ENCODE measurements at places on chromosomes 2 and 18. TPM values are rescaled to one million over a fixed set of nuclear protein-coding genes. Genes with fewer than 3 reads are reported as not detected.

- no peaks in the 10 kb centered on the region for H3K4me1 ChIP-seq
- H3K27me3 ChIP-seq = no peaks in the 10 kb centered on the region
- H3K27ac ChIP-seq = no peak overlapping the region
- no peak overlapping the region for H3K4me3 ChIP-seq
- H3K36me3 ChIP-seq = no peaks in the 10 kb centered on the region
- DNase-seq = no peak
These were observed 253.3 kb downstream of the SPAG16 start for GRCh38 chr2:213537579-213537978.

DNA sequence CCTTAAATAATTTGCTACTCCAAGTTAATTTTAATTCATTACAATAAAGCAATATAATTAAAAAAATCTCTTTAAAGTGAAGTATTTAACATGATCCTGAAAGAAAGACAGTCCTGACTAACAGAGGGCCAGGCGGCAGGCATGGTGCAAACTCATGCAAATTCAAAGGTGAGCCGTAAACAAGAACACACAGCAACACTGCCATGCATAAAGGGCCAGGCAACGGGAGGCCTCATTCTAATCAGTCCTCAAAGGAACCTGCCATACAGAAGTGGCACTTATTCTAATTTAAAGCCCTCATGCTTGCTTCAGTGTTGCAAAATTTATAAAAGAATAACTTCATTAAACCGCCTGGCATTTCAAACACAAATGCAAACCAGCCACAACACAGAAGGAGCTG is 277.0 kb downstream of the ZNF521 start:
- no peaks in the 10 kb centered on the region for H3K36me3 ChIP-seq
- H3K4me1 ChIP-seq = no peaks in the 10 kb centered on the region
- DNase-seq = no peak
- no peaks in the 10 kb centered on the region for H3K27me3 ChIP-seq

- no peaks in the 10 kb centered on the region for H3K36me3 ChIP-seq
- no peak overlapping the region for H3K4me3 ChIP-seq
- H3K27me3 ChIP-seq = no peaks in the 10 kb centered on the region
- H3K4me1 ChIP-seq = no peaks in the 10 kb centered on the region
- H3K27ac ChIP-seq = no peak overlapping the region
These were observed 17.6 kb upstream of the SLC9A2 start for GRCh38 chr2:102601730-102602129.

- H3K27me3 ChIP-seq = no peaks in the 10 kb centered on the region
- DNase-seq = no peak
- H3K27ac ChIP-seq = no peak overlapping the region
- H3K4me1 ChIP-seq = no peaks in the 10 kb centered on the region
- no peak overlapping the region for H3K4me3 ChIP-seq
- H3K36me3 ChIP-seq = no peaks in the 10 kb centered on the region
These were observed 110.7 kb downstream of the COLEC12 start for GRCh38 chr18:389658-390357.

GRCh38 chr18:78576967-78577366 is 402.7 kb upstream of the SALL3 start:
- no peaks in the 10 kb centered on the region for H3K36me3 ChIP-seq
- no peaks in the 10 kb centered on the region for H3K4me1 ChIP-seq
- DNase-seq = no peak
- no peaks in the 10 kb centered on the region for H3K27me3 ChIP-seq
- no peak overlapping the region for H3K4me3 ChIP-seq

DNA sequence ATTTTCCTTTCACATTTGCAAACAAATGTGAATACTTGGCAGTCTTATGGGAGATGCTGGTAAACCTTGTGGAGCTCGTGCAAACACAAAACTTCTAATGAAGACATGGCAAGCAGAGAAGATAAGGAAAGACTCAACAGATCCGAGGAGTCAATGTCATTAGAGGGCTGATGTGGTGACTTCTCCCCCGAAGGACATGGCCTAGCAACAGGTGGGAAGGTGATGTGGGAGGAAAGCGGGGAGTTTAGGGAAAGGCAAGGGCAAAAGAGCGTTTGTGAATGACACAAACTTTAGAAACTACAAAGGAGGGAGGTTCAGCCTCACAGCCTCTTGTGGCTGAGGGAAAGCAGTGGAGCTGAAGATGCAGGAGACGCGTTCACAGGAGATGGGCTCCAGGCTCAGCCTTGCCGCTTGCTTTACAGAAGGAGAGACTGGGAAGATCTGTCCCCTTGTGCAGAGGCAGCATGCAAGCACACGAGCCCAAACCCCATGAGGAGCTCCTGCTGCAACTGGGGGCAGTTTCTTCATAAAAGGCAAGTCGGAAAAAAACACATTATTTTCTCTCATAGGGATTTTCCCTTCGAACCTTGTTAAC is 86.6 kb downstream of the SOWAHC start:
- H3K36me3 ChIP-seq = no peaks in the 10 kb centered on the region
- H3K27ac ChIP-seq = no peak overlapping the region
- no peaks in the 10 kb centered on the region for H3K4me1 ChIP-seq
- H3K4me3 ChIP-seq = no peak overlapping the region
- no peak for DNase-seq

DNA sequence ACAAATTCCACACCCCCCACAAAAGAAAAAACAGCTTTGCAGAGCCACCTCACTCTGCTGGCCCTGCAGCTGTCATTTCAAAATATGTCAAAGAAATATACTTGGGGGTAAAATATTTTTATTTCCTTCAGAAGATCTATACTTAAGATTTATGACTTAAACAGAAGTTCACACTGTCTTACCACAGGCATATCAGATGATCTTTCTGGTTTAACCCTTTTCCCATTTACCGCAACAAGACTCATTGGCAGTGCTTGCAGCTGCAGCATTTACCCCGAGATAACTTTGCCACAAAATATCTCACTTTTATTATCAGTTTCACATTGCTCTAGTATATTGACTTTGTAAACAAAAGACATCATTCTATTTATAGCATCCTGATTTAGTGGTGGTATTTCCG is 21.6 kb upstream of the SLC35G4 start:
- no peak overlapping the region for H3K4me3 ChIP-seq
- H3K36me3 ChIP-seq = no peaks in the 10 kb centered on the region
- no peak for DNase-seq
- H3K27me3 ChIP-seq = no peaks in the 10 kb centered on the region

- no peak overlapping the region for H3K27ac ChIP-seq
- DNase-seq = no peak
- no peak overlapping the region for H3K4me3 ChIP-seq
- H3K36me3 ChIP-seq = peaks cover 91% of the 10 kb centered on the region
- no peaks in the 10 kb centered on the region for H3K27me3 ChIP-seq
These were observed 39.4 kb downstream of the HADHB start for GRCh38 chr2:26284132-26284531.

DNA sequence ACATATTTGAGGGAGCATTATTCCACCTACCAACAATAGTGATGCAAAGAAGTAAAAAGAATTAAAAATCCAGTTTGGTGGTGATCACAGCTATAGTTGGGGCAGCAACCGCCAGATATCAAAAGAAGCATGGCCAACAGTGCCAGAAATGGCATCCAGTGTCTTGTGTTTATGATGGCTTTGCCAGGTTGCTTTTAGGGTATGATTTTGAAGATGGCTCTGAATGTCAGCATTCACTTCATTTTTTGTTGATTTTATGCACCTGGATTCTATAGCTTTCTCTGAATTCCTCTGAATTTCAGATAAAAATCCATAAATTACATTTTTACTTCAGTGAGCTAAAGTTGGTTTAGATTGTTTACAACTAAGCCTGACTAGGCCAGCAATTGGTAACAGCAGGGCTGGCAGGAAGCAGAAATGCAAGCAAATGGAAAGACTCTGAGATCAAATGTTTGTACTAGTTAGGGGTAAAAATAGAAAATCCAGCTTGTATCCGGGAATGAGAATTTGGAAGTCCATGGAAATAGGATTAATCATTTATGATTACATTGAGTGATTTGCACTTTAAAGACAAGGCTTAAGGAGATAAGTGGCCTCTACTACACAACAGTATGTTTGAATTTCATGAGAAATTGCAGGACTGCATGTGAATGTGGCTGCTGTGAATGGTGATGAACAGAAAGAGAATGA is 40.4 kb downstream of the COL3A1 start:
- no peak overlapping the region for H3K4me3 ChIP-seq
- no peak for DNase-seq
- H3K4me1 ChIP-seq = no peaks in the 10 kb centered on the region
- peak overlapping the region; percentile 45 for H3K27ac ChIP-seq

- H3K27ac ChIP-seq = no peak within 1 kb of the TSS
- H3K4me3 ChIP-seq = peak within 1 kb of the TSS; percentile 39
- H3K36me3 ChIP-seq = no peaks in the 10 kb centered on the region
- no peaks in the 10 kb centered on the region for H3K27me3 ChIP-seq
- no peak for DNase-seq
These were observed at the start of gene NPPC for GRCh38 chr2:231926180-231926741. Gene NPPC (minus strand): TSS chr2:231926396. CDS start chr2:231926249, 147 bp downstream.

DNA sequence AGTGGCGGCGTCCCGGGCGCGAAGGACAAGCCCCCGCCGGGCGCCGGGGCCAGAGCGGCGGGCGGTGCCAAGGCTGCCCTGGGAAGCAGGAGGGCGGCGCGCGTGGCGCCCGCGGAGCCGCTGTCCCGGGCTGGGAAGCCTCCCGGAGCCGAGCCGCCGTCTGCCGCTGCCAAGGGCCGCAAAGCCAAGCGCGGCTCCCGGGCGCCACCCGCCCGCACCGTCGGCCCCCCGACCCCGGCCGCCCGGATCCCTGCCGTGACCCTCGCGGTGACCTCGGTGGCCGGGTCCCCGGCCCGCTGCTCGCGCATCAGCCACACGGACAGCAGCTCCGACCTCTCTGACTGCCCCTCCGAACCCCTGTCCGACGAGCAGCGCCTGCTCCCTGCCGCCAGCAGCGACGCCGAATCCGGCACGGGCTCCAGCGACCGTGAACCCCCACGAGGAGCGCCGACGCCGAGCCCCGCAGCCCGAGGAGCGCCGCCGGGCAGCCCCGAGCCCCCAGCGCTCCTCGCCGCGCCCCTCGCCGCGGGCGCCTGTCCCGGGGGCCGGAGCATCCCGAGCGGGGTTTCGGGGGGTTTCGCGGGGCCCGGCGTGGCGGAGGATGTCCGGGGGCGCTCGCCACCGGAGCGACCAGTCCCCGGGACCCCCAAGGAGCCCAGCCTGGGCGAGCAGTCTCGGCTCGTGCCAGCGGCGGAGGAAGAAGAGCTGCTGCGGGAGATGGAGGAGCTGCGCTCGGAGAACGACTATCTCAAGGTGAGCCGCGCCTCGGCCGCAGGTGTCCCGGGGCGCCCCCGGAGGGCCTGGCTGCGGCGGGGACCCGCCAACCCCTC is 820 bp downstream of the MTCL1 start:
- peak overlapping the region; percentile 90 for H3K27ac ChIP-seq
- peak overlapping the region; percentile 81 for H3K4me3 ChIP-seq
- H3K4me1 ChIP-seq = peaks cover 17% of the 10 kb centered on the region
- no peaks in the 10 kb centered on the region for H3K36me3 ChIP-seq
- no peaks in the 10 kb centered on the region for H3K27me3 ChIP-seq

GRCh38 chr2:181500201-181500600 is 43.0 kb downstream of the ITGA4 start:
- DNase-seq = no peak
- H3K4me1 ChIP-seq = no peaks in the 10 kb centered on the region
- no peaks in the 10 kb centered on the region for H3K27me3 ChIP-seq

DNA sequence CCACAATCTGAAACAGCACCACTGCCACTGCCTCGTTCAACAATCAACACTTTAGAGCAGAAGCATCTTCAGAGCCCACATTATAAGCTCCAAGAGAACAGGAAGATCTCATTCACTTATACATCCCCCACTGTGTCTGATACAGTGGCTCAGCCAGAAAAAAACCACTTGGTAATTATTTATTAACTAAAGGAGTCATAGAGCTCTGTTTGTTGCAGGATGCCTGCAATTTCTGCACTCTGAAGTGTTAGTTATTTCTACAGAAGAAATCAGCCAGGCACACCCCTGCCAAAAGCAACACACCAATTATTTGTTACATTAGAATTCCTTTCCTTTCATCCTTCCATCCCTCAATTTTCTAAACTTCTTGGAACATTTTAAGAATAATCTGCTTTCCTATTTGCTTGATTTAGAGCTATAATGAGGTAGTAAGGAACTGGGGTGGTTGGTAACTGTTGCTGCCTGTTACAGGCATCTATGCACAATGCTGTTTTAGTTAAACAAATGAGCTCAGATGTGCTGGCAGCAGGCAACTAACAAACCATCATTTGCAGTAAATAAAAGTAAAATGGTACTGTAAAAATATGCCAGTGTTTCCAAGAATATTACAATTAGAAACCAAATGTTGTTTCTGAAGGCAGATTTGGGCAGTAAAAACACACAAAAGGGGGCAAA is 59.9 kb downstream of the DYM start:
- H3K36me3 ChIP-seq = no peaks in the 10 kb centered on the region
- peaks cover 19% of the 10 kb centered on the region for H3K4me1 ChIP-seq
- no peak overlapping the region for H3K4me3 ChIP-seq
- DNase-seq = no peak

- no peaks in the 10 kb centered on the region for H3K27me3 ChIP-seq
- H3K27ac ChIP-seq = no peak overlapping the region
- H3K4me1 ChIP-seq = no peaks in the 10 kb centered on the region
- no peak overlapping the region for H3K4me3 ChIP-seq
- DNase-seq = no peak
These were observed 8.0 kb upstream of the SCN1A start for GRCh38 chr2:166135849-166136258.

- H3K36me3 ChIP-seq = no peaks in the 10 kb centered on the region
- no peak for DNase-seq
- H3K27ac ChIP-seq = no peak overlapping the region
- no peaks in the 10 kb centered on the region for H3K27me3 ChIP-seq
These were observed 47.6 kb downstream of the LIPG start for GRCh38 chr18:49609256-49610021.

HOXD12 gene
- total RNA-seq = not detected

PAIP2B gene
- total RNA-seq = 5.7 TPM

BOLL gene
- total RNA-seq = not detected

TDRD15 gene
- total RNA-seq = 0.63 TPM

SLC5A7 gene
- 0.87 TPM for total RNA-seq

MROH2A gene
- total RNA-seq = not detected

NOSTRIN gene
- 26.1 TPM for total RNA-seq

TGFA gene
- total RNA-seq = 8.2 TPM

COA5 gene
- total RNA-seq = 23.1 TPM

PDCD1 gene
- total RNA-seq = 0.42 TPM

TMEM163 gene
- not detected for total RNA-seq

All from tibial nerve (tissue), 4 donors.